ENCODE measurements at places on chromosomes 13 and 19.

DNA sequence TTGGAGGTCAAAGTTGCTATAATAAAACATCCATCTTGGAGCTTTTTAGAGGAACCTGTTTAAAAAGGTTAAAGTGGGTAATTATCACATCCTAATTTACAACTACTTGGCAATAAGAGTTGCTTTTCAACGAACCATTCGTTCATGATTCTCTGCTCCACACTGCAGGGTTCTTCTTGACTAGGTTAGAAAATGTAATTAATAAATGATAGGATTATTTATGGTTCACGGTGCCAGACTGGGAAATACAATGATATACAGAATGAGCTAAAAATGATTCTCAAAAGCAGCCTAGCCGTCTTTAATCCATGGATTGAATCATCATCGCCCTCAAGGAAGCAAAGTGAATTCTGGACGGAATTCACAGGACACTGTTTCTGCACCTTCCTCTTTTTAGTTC, 291.2 kb downstream of the TEX29 start:
- no peak for DNase-seq

DNA sequence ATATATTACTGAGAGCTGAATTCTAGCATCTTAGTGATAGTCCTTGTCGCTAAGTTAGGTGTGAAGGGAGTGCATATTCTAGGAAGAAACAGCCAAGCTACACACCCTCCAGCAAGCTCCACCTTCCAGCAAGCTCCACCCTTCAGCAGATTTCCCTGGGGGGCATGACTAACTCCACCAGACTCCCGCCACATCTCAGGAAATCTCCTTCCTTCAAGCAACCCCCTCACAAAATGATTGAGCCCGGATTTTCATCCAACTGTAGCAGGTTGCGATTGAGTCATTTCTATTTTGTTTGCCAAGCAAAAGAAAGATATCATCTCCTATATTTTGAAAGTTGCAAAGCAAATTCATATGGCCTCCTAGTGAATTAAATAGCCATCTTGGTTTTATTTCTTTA, 162.1 kb upstream of the TMTC4 start:
- no peak for DNase-seq

DNA sequence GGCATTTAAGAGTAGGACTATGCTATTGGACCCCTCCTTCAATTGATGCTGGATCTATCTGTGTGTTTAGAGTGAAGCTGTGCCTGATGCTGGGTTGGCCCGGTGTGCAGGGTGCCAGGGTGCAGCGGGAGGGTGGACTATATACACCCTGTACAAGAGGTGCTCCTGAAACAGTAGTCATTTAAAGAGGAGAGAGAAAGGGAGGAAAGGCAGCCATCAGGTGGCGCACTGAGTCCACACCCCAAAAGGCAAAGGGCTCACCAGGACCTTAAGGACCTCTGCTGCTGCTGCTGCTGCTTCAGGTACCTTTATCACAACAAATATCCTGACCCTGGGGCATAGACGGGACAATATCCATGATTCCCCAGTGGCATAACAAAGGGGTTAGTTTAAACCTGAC, 39.4 kb downstream of the ZNF136 start:
- DNase-seq: peak; percentile 42

GRCh38 chr19:5406816-5407215, 48.4 kb upstream of the ZNRF4 start:
- no peak for DNase-seq

GRCh38 chr19:6718111-6718740, 2.2 kb downstream of the C3 start:
- no peak for DNase-seq

DNA sequence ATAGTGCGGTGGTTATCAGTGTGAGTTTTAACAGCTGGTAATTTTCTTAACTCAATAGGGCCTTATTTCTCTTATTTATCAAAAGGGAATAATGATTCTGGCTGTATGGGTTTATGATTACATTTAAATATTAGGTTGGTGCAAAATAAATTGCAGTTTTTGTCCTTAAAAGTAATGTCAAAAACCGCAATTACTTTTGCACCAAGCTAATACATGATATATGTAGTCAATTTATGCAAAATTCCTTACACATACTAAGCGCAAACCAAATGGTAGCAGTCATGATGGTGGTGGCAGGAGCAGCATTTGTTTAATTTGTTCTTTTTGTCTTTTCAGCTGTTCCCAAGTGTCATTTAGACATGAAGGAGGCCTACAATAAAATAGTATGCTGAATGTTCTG, 1777.1 kb downstream of the OLFM4 start:
- DNase-seq: no peak

DNA sequence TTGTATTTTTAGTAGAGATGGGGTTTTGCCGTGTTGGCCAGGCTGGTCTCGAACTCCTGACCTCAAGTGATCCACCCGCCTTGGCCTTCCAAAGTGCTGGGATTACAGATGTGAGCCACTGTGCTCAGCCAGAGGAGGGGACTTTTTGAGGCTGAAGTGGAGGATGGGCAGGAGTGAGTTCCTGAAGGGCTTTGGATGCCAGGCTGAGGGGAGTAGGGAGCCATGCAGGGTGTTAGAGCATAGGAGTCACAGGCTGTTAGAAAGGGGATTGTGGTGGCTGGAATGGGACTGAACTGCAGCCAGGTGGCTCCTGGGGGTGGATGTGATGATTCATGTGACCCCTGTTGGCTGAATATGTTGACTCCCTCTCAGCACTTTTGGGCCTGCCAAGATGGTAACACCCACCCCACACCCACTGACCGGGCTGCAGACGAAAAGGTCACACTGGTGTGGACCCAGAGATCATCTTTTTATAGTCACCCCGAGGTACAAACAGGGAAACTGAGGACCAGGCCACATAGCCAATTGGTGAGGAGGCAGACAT, 11.2 kb downstream of the CYP4F22 start:
- DNase-seq: no peak

DNA sequence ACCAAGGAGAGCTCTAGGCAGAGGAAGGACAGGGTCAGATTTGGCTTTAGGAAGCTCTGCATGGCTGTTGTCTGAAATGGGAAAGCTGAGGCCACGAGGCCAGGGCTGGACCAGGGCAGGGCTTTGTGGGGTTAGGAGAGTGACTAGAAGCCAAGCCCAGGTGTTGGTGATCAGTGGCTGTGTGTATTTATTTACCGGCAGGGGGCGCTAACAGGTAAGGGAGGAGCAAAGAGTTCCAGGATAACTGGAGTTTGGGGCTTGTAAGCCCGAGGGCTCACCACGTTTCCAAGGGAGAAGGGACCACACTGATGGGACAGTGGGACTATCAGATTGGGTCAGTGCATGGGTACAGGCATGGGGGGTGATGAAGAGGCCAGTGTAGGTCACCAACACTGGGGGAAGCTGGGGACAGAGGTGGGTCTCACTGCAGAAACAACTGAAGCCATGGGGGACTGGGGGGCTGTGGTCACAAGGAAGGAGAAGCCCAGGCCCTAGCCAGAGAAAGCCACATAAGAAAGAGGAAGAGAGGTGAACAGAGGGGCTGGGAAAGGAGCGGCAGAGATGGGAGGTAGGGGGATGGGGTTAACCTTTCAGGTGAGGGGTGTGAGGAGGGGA, 3.9 kb downstream of the TMEM147 start:
- DNase-seq: no peak

- DNase-seq: no peak
These were observed 23.7 kb upstream of the UBE2L5 start for GRCh38 chr13:30398601-30399072.

GRCh38 chr19:42273407-42274064, 4.5 kb downstream of the CIC start:
- DNase-seq: no peak

- no peak for DNase-seq
These were observed 172.5 kb downstream of the DLEU7 start for GRCh38 chr13:50670847-50671496.

DNA sequence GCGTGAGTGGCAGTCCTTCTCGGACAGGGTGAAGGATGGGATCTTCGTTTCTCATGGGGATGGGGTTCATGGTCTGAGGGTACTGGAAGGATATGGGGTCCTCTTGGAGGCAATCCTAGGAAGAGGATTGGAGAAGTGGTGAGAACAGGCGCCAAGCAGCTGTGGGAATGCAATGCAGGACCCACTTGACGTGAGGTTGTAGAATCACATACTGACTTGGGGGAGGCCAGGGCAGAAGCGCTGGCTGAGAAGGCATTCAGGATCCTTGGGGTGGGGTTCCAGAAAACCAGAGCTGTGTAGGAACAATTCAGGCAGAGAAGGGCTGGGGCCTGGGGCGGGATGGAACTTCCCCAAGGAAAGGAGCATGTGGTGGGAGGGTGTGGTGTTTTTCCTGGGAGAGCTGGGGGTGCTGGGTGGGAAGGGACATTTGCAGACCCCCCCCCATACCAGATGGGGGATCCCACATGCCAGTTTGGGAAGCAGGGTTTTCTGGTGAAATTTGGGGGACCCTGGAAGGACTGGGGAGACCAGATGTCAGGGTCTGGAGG, 852 bp downstream of the KLK1 start:
- DNase-seq: no peak

DNA sequence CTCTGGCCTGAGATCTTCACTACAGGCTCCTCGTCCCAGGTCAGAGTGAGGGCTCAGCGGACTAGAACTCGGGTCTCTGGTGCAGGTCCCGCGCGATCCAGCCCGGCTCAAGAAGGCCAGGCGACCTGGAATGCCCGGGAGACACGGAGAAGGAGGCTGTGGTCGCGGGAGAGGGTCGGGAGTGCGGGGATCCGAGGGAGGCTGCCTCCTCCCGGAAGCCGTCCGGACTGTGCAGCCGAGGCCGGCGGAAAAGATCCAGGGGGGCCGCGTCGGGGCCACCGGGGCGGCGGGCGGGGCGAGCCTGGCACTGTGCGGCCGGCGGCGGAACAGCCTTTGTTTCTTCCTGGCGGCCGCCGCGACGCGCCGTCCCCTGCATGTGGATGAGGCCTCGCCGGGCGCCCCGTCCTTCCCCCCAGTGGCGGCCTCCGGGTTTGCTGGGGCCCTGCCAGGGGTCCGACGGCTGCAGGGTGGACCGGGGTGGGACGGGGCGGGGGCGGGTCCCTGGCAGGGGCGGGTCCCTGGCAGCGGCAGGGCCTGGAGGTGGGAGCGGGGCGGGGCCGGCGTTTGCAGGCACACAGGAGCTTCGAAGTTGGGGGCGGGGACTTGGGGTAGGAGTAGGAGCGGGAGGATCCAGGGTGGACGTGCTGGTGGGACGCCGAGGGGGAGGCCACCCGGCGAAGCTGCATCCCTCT, 1.0 kb upstream of the SLC7A10 start:
- DNase-seq: no peak

Data from stimulated activated CD4-positive, alpha-beta T cell treated with anti-CD3 and anti-CD28 coated beads, Interleukin-15, amount 100 ng/mL, for 1 hour (primary cell).